ENCODE measurements at places on chromosomes 1 and 21.

DNA sequence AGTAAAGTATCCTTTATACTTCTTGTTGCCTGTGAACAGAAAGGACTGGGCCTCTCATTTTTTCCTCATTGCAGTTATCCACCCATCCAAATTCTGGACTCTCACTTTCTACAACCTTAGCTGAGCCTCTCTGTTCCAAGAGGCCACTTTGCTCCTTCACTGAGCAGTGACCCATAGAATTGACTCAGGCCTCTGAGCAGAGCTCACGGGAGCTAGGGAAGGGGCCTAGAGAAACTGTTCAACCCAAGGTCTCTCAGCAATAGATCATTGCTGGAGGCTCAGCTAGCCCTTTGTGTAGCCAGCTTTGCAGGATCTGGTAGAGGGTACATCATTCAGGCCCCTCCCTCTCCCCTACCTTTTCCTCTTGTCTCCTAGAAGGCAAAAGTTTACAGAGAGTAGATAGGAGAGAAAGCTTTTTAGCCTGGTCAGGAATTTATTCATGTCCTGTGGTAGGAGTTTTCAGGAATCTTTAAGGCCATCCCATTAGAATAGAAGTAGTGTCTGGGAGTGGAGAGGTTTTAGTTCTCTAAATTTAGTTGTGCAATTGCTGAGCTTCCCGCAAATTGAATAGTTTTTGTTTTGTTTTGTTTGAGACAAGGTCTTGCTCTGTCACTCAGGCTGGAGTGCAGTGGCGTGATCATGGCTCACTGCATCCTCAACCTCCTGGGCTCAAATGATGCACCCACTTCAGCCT is 6.7 kb downstream of the INTS3 start:
- no peak for DNase-seq

GRCh38 chr1:154206196-154206595 is at the start of gene CFAP141:
TSS of gene CFAP141 (minus strand) at chr1:154206333. CDS start at chr1:154206307, 26 bp downstream.
- DNase-seq = no peak

DNA sequence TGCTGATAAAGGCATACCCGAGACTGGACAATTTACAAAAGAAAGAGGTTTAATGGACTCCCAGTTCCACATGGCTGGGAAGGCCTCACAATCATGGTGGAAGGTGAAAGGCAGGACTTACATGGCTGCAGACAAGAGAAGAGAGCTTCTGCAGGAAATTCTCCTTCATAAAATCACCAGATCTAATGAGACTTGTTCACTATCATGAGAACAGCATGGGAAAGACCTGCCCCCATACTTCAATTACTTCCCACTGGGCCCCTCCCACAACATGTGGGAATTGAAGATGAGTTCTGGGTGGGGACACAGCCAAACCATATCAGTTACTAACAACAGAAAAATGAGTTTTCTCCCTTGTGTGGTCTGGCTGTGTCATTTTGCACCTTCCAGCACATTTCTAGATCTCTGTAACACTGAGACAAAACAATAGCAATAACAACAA is 741.4 kb downstream of the KCNT2 start:
- DNase-seq = no peak

GRCh38 chr21:29316029-29316742 is 17.5 kb downstream of the BACH1 start:
- no peak for DNase-seq

- DNase-seq = no peak
Measured at GRCh38 chr21:29130270-29130969, at the start of gene MAP3K7CL. TSS of gene MAP3K7CL (plus strand) at chr21:29130644. CDS start at chr21:29133345, 2,701 bp downstream.

DNA sequence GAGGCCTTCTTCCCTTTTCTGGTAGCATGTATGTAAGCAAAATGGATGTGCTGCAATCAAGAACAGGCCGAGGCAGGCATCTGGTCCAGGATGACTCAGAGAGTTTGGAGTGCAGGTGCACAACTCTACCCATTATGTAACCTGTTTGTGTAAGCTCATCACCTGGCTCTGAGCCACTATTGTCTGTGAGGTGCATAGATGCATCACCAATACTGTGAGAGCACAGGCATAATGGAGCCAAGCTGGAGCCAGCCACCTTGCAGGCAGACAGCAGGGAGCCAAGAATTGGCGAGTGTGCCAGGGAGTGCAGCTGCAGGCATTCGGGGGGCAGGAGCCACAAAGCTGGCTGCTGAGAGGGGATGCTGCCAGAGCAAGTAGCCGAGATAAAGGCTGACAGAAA is 549.9 kb upstream of the RGS18 start:
- DNase-seq = no peak

DNA sequence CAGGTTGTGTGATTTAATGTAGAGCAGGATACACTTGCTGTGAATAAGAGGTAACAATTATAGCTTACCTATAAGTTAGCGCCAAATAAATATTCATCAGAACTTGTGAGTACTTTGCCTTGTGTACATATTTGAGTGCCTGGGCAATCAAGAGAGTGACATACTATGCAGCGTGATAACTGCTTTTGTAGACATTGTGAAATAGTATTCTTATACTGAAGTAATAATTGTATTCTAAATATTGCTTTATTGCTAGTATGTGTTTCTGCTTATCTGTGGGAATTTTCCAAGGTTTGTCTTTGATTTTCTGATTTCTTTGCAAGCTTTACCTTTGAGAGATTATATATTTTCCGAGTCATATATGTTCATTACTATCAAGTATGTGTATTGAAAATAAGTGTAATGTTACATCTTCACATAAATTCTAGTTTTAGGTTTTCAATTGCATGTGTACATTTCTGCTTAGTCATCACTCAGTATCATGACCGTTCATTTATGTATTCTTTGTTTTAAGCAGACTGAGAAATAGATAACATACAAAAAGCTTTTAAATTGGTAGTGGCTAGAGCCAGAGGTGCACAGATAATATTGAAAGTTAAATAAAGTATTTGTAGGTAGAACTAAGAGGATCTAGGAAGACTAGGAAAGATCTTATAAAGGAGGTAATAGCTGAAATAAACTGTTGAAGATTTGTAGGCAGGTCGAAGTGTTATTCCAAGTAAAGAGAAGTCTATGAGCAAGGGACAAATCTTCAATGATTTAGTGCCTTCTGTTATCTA is 19.5 kb downstream of the USP25 start:
- no peak for DNase-seq

GRCh38 chr1:232403017-232403714 is 226.8 kb downstream of the SIPA1L2 start:
- DNase-seq = no peak

DNA sequence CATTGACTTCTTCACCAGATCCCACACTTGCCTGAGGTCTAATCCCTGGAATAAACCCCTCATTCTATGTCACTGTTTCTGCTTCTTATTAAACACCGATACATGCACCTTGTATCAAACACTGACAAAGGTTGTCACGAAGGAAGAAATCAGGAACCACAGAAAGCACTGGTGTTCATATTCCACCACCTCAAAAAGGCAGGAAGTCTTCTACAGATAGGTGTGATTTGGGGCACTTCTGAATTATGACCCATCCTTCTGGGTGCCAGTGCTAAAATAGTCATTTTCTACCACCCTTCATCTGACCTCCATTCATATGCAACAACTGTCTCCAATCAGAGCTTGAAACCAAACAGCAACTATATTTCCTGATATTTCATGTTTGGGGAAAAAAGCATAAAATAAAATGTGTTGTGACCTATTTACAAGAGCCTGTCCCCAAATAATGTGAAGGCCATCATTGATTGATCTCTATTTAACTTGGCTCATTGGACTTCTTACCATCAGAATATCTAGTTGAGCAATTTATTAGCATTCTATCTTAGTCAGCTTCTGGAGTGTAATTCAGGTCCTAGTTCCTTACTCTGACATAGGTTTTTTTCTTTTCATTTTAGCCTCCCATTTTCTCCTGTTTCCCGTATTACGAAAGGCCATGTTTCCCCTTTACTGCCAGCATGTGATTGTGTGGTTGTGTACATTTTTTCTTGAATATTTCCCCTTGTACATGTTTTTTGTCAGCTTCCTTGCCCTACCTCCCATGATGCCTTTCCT is 43.1 kb downstream of the DUSP10 start:
- no peak for DNase-seq

- no peak for DNase-seq
Measured at GRCh38 chr1:67735206-67735605, 50.2 kb downstream of the GADD45A start.

- DNase-seq = no peak
Measured at GRCh38 chr1:84502927-84503326, 3.3 kb upstream of the SPATA1 start.

DNA sequence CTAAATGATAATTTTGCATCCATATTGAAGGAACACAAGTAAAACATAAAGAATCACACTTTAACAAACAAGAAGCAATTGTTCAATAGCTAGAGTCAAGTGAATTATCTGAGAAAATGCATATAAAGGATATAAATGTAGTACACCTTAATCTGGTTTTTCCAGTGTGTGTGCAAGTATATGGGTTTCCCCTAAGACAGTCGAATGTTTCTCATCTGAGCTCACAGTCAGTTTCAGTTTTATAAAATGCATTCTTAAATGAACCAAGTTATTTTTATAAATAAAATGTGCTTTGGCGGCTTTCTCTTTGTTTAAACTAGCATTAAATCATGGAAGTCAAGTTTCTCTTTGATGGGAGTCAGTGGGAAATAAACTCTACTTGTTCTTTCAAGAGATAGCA is 125.9 kb downstream of the PTPRC start:
- DNase-seq = no peak

- DNase-seq = no peak
Measured at GRCh38 chr1:157173900-157174410, 35.8 kb upstream of the ETV3 start.
